ENCODE measurements at places on chromosomes 3 and 15. TPM values are rescaled to one million over a fixed set of nuclear protein-coding genes. Genes with fewer than 3 reads are reported as not detected.

The CYP8B1 gene
- not detected for total RNA-seq

The PDCD7 gene
- total RNA-seq = 8.1 TPM

The GRIP2 gene
- under 0.01 TPM for total RNA-seq

The CDC25A gene
- total RNA-seq = 10.6 TPM

The MAPK6 gene
- total RNA-seq = 60.6 TPM

The DAZL gene
- not detected for total RNA-seq

GRCh38 chr15:82146990-82147461 lies 101.2 kb upstream of the MEX3B start:
- peak; percentile 90 for DNase-seq

DNA sequence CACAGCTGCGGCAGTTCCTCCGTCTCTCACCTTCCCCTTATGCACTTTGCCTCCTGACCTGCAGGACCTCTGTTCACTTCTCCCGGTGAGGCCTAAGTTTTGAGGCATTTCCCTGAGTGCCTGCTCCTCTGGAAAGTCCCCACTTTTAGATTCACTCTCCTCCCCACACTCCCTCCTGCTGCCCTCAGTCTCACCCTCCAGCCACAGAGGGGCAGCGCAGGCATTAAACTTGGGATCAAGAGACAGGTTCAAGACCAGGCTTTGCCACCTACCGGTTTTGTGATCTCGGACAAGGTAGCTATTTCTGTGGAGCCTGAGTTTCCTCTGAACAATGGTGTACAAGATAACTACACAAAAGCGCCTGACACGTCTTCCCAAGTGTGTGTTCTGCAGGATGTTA lies 19.4 kb downstream of the SLC6A11 start:
- DNase-seq = no peak

DNA sequence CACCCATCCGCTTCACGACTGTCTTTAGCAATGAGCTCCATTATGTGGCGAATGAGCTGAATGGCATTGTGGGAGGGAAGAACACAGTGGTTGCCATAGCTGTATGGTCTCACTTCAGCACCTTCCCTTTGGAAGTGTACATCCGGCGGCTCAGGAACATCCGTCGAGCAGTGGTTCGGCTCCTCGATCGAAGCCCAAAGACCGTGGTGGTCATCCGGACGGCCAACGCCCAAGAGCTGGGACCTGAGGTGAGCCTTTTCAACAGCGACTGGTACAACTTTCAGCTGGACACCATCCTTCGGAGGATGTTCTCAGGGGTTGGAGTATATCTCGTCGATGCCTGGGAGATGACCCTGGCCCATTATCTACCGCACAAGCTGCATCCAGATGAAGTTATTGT lies 27.8 kb upstream of the NFKBIZ start:
- DNase-seq = no peak

DNA sequence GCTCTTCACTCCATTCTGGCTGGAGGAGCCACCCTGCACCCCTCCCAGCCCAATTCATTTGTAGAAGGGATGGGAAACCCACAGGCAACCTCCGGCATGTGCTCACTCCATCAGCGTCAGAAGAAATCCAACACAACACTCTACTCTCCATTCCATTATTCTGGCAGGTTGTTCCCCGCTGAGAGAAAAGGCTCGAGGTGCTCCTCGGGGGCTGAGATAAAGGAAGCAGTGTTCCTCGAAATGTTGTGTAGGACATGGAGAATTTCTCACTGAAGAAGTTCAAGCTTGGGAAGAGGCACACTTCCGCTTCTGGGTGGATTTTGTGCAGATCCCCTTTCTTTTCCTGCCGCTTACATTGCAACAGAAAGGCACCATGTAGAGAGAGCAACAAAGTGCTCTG lies 355.0 kb upstream of the CFAP20DC start:
- no peak for DNase-seq

DNA sequence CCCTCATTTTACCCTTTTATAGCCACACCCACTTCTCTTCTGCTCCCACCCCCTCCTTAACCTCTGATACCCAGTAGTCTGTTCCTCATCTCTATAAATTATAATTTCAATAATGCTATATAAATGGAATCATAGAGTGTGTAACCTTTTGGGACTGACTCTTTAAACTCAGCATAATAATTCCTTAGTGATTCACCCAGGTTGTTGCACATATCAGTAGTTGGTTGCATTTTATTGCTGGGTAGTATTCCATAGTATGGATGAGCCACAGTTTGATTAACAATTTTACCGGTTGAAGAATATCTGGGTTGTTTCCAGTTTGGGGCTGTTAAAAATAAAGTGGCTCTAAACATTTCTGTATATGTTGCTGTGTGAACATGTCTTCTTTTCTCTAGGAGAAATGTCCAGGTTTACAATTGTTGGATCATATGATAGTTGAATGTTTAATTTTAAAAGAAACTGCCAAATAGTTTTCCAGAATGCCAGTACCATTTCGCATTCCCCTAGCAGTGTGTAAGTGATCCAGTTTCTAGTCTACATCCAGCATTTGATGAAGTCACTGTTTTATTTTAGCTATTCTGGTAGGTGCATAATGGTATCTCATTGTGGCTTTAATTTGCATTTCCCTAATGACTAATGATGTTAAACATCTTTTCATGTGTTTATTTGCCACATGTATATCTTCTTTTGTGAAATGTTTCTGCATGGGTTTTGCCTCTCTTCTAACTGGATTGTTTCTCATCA lies 68.5 kb downstream of the VPS8 start:
- DNase-seq = peak; percentile 66

- DNase-seq = no peak
Observed at GRCh38 chr3:70245746-70246525, 66.5 kb downstream of the MDFIC2 start.

DNA sequence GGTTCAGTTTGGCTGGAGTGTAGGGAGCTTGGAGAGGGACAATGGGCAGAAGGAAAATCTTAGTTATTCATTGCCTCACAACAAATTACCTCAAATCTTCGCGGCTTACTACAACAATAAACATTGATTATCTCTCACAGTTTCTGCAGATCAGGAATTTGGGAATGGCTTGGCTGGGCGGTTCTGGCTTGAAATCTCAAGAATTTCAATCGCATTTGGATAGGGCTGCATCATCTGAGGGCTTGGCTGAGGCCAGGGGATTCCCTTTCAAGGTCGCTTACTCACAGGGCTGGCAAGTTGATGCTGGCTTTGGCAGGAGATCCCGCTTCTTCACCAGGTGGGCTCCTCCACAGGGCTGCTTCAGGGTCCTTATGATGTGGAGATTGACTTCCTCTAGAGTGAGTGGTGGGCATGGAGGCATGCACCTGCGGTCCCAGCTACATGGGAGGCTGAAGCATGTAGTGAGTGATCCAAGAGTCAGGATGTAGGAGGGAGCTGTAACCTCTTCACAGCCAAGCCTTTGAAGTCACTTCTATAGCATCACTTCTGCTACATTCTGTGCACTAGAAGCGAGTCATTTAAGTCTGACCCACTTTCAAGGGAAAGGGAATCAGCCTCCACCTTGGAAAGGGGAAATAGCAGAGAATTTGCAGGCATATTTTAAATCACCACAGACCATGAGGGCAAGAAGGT lies 63.1 kb downstream of the CDC25A start:
- peak; percentile 91 for DNase-seq

GRCh38 chr15:91896341-91897055 lies 43.0 kb downstream of the SLCO3A1 start:
- DNase-seq = no peak

- DNase-seq = peak; percentile 56
Observed at GRCh38 chr15:31023841-31024240, 32.4 kb upstream of the MTMR10 start.

GRCh38 chr3:32009957-32010356 lies 28.4 kb downstream of the ZNF860 start:
- DNase-seq = no peak

DNA sequence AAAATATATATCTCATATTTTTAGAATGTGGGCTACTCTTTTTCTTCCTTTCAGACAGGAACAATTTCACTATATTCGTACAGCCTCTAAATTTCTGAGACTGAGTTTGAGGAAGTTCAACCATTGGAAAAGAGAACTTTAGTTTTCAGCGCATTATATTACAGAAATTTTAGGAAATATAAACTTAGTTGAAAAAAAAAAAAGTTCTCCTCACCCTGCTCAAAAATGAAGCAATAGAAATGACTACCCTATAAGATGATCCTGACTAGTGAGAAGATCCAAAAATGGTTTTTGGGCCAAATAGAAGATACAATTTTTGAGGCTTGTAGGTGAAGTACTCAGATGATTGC lies 139.6 kb downstream of the MCTP2 start:
- DNase-seq = no peak

DNA sequence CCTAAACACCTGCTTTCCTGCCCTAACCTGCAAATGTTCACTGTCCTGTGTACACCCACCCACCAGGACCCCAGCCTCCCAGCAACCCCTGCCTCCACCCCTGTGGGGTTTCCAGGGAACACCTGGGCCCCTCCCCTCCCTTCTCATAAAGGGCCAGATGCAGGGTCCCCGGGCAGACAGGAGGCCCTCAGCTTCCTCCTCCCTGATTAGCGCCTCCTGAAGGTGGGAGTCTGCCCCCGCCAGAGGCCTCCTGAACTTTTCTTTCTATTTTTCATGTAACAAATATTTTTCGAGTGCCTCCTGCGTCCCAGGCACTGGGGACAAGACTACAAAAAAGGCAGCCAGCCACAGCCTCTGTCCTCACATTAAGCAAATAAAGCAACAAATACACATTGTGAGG lies 135.4 kb upstream of the LINGO1 start:
- DNase-seq = no peak

GRCh38 chr3:154131830-154132229 lies 10.6 kb downstream of the ARHGEF26 start:
- no peak for DNase-seq

GRCh38 chr3:117463276-117464115 lies 753.9 kb downstream of the TUSC7 start:
- DNase-seq = peak; percentile 11

- no peak for DNase-seq
Observed at GRCh38 chr3:18669374-18669773, 244.2 kb upstream of the SATB1 start.

DNA sequence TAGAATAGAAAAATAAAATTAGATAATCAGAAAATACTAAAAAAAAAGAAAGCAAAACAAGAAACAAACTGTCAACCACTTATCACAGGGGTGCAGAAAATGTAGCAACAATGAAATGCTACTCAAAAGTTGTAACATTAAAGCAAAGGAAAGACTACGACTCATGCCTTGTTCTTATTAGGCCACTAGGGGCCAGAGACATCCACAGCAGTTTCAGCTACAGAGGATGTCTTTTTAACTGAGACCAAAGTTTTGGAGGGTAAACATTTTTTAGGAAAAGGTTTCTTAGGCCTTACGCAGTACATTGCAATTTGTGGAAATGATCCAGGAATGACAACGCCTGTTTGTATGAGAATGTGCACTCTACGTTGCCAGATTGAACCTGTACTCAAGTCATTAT lies 15.4 kb upstream of the CADM2 start:
- DNase-seq = no peak

GRCh38 chr3:77906102-77906709 lies 866.3 kb downstream of the ROBO2 start:
- no peak for DNase-seq

DNA sequence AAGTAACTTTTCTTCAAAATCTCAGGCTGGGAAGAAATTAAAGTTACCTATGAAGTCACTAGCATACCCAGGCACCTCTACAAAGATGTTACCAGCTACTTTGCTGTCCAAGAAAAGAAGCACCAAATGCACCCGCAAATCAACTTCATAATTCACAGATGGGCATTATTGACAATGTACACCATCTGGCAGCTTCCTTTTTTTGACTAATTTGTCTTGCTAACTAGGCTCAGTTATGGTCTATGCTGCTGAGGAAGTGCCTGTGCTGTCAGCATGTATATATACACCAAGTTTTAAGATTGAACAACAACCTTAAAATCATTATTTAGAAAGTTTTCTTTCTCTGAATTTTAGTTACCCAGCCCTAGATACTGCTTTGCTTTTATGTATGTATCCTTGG lies 93.8 kb downstream of the NSUN3 start:
- no peak for DNase-seq

DNA sequence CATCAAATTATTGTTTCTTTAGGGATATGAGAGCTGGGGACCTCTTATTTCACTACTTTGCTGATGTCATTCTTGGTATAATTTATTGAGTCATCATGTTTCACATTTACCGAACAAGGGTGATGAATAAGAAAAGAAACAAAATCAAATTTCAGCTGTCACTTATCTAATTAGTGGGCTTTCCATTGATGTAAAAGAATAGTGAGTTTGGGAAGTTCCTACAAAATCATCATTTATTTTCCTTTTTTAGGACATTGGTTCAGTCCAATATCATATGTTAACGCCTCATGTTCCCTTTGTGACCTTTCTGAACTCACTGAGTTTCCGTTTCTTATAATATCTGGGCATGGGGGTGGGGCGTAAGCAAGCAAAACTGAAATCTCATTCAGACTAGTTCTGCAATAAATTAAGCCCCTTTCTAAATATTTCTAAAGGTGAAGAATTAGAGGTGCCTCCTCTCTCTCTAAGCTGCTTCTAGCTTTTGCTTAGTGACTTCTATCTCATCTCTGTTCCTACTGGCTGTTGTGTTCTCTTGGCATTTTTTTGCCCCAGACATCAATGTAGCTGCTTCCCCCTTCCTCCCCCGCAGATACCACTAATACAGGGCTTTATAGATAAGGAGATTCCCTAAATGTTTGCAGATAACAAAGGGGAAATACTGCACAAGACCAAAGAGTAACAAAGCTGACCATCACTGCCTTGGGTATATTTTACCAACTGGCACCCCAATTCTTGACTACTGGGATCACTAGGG lies 238.0 kb upstream of the CTNNB1 start:
- DNase-seq = no peak

DNA sequence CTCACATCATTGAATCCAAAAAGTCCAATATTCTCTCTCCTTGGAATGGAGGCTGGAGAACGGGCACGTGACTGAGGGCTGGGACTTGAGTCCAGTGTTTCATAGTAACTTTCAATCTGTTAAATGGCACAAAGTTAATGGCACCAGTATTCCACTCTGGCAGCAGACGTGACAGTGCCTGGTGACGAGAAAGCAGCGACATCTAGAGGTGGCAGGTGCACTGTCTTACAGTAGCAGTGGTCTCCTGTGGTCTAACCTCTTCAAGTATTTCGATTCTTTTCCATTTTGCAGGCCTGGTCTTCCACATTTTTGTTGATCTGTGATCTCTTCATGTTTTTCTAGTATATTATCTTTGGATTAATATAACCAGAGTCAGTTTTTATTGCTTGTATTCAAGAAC lies 107.1 kb downstream of the OXSM start:
- no peak for DNase-seq

GRCh38 chr3:125250973-125251372 lies 38.4 kb upstream of the SLC12A8 start:
- no peak for DNase-seq

Data from IMR-90 (cell line).